ENCODE measurements at places on chromosomes 2 and 18.
A peak's percentile ranks its signal among the peaks of the same experiment; 100 is the strongest.

DNA sequence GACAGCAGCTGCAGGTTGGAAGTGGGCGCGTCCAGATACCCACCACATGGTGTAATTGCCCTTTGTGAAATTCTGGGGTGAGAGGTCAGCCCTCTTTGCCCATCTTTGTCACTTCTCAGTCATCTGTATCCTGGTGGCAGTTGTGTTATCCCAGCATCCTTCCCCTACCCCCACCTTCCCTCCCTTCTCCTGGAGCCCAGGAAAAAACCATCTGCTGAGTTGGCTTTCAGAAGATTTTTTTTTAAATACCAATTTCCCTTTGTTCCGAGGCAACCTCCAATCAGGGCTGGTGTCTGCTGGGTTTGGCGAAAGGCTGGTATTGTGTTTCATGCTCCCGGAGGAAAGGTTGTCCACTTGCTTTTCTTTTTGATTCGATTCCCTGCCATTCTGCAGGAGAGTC lies 35.2 kb downstream of the SETBP1 start:
- DNase-seq = no peak

DNA sequence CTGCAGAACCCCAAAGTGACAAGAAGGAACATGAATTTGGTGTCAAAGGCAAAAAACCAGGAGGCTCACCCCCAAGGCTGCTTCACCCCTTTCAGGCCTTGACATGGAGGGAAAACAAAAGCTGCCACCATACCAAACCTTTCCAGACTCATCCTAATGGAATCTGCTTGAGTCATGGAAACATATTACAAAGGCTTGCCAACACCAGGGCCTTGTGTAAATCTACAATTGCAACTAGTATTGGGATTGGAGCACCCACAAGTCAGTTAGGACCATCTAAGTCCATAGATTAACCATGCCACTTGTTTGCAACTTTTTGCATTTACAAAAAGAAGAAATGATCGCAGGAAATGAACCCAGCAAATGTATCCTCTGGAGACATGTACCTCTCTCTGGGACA lies 297.6 kb downstream of the CDCA7 start:
- DNase-seq = peak; percentile 34

DNA sequence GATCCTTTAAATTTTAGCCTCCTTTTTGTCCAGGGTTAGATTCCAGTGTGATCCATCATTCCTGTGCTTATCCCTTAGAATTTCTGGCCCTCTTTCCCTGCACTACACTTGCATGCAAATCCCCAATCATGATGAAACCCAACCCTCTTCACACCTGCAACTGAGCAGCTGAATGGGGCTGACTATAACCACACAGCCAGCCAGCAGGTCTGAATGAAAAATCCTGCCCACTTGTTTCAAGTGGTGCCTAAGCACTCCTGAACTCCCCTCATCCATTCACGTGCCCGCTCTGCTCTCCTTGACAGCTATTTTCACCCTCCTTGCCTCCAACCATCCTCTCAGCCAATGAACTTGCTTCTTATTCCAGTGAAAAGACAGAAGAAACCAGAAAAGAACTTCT lies 80.5 kb upstream of the AFF3 start:
- DNase-seq = no peak

- no peak for DNase-seq
Measured at GRCh38 chr18:69689121-69689759, 258.4 kb downstream of the CD226 start.

DNA sequence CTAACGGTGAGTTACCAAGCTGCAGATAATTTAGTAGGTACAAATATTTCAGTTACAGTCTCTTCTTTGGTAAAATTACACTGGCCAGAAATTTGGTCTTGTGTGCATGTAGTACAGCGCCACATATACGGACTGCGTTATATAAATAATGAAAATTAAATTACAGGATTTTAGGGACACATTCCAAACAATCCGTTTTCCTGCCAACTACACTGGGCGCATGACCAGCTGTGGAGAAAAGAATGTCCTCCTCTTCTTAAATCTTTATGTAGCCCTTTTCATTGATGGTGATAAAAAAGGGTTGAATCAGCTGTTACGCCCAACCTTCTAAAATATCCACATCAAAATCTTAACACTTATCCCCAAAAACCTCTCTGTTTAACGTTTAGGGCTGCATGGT lies 37.5 kb downstream of the TCF4 start:
- no peak for DNase-seq

DNA sequence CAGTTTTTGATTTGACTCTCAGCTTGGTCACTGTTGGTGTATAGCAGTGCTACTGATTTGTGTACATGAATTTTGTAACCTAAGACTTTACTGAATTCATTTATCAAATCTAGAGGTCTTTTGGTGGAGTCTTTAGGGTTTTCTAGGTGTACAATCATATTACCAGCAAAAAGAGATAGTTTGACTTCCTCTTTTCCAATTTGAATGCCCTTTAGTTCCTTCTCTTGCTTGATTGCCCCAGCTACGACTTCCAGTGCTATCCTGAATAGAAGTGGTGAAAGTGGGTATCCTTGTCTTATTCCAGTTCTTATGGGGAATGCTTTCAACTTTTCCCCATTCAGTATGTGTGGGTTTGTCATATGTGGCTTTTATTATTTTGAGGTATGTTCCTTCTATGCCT lies 312.9 kb upstream of the REV1 start:
- DNase-seq = no peak

GRCh38 chr18:48836806-48837615 lies 113.8 kb downstream of the SMAD7 start:
- DNase-seq = no peak

- DNase-seq = no peak
Measured at GRCh38 chr2:187475499-187476248, 27.6 kb upstream of the CALCRL start.

DNA sequence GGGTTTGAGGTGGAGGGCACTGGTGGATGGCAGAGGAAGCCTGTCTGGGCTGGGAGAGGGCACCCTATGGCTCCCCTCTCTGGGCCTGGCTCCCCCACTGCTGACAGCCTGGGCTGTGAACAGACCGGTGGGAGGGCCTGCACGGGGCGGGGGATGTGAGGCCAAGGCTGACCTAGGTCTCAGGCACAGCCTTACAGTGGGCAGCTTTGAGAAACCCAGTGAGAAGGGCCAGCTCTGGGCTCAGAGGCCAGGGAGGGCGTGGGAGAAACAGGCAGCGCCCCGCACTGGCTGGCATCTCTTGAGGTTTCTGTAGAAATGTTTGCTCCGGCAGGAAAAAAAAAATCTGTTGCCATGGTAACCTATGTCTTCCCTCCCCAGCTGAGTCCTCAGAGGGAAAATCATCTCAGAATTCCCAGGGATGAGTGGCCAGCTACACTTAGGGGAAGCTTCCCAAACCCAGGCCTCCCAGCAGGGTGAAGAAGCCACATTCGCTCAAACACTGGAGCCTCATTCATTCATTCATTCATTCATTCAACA lies 71.7 kb upstream of the TAF1B start:
- DNase-seq = no peak

- no peak for DNase-seq
Measured at GRCh38 chr18:71899183-71899582, 645.0 kb downstream of the CBLN2 start.

DNA sequence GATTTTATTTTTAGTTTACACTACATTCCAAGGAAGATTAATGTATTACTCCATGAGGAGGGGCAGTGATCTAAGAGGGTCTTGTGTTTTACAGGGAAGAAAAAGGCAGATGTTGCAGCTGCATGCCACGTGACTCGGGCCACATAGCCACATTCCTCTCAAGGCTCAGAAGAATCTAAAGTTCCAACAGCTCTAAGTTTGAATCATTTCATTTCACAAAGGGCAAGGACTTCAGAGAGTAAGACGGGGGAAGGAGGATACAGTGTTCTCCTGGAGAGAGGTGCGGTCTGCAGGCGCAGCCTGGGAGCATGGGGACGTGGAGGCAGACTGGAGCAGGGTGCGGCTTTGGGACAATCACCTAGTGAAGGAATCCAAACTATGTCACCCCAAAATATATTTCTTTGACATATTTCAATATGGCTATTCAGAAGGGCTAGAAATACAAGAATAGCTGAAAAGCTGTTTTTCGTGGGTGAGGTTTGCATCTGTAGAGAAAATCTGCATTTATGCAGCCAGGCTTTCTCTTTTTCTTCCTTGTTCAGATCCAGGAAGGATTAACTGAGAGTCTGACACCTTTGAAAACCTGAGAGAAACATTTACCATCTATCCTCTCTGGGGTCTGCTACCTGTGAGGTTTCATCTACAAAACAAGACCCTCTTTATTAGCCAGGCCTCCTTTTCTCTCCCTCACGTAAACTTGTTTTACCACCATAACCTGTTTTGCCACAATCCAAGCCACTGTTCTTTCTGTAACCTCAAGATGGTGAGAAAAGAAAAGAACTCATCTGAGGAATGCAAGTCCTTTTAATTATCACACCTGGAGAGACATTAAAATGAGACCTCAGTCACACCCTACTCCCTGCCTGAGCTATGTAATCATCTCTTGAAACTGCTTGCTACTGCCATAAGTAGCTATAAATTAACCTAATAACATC lies 165.1 kb upstream of the NDUFV2 start:
- DNase-seq = no peak

DNA sequence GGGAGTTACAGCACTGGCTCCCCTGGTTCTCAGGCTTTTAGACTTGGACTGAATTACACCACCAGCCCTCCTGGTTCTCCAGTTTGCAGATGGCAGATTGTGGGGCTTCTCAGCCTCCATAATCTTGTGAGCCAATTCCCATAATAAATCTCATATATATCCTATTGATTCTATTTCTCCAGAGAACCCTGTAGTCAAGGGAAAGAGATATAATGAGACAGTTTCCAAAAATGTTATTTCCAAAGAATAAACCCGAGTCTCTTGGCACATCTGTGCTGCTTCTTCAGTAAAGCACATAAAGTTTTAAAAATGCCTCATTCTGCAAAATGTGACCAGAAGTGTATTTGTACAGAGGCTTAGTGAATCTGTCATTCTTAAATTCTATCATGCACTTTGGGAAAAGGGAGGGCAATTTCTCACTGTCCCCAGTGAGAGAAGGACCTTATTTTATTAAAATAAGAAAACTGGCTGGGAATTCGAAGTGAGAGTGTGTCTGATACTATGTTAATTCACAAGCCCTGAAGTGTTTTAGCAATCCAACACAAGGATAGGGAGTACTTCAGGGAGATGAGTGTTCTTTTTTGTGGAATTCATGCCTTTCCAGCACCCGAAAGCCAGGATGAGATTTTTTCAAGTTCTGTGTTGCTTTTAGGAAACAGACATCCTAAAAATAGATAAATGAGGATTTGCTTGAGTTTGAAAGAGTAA lies 282.4 kb upstream of the CHAC2 start:
- DNase-seq = no peak

DNA sequence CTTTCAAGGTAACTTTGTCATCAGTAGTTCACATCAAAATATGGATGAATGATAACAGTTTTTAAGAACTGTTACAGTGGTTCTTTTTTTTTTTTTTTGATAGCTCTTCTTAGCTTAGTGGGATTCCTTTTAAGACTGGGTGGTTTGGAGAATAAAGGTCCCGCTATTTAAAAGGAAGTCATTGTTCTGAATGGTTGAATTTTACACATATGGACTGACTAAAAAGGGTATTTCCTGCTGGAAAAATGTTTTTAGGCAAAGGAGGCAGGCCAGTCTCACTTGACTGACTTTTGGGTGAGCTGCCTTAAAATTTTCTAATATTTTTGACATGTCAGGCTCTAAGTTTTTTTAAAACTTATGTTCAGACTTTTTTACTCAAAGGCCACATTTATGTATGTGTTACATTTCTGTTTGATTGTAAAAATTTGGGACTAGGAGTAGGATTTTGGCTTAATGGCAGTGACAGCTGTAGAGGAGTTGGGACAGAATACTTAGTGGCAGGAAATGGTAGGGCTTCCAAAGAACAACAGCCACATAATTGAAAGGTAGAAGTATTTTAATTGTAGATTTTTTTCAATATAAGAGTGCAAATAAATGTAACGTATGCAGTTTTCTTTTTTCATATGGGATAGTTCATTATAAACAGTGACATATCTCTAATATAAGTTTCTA lies 13.7 kb downstream of the VAPA start:
- peak; percentile 61 for DNase-seq

- no peak for DNase-seq
Measured at GRCh38 chr18:22726469-22726868, 206.7 kb upstream of the RBBP8 start.

- DNase-seq = no peak
Measured at GRCh38 chr2:61549546-61549945, 11.4 kb upstream of the XPO1 start.

- no peak for DNase-seq
Measured at GRCh38 chr2:113966832-113967231, 76.9 kb downstream of the ACTR3 start.

DNA sequence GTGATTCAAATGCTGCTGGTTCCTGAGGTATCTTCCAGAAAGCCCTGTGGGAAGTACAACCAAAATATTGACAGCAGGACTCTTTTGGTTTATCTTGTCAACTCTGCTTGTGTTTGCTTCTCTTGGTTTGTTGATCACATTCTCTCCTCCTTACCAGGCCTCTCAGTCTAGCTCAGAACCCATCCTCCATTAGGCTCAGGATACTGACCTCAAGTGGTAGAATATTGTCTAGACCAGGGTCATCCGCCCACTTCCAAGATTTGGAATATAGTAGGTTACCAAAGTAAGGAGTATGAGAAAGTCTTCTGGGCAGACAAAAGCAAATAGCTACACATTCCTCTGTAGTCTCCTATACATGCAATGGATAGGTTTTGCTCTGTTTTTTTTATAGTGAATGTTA lies 56.6 kb downstream of the XIRP2 start:
- DNase-seq = no peak

- DNase-seq = no peak
Measured at GRCh38 chr18:76098674-76099411, 396.2 kb downstream of the ZNF516 start.

- DNase-seq = no peak
Measured at GRCh38 chr18:36594621-36595020, 234.2 kb downstream of the TPGS2 start.

DNA sequence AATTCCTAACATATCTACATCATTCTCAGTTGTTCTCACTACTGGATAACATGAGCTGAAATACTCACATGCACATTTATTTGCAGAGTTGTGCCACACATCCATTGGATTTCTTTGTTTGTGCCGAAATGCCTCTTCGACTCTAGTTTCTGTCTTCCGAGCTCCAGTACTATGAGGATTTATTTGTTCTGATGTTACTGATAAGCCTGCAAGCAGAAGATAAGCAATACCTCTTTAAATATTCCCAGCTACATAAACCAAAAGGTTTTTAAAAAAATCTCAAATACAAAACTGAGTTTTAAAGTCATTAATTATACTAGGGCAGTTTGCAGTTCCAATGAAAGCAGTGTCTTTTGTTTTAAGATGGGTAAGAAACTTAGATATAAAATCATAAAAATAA lies 164.8 kb downstream of the ATAD2B start:
- DNase-seq = no peak
